Mesothelial cell of epicardium (in vitro differentiated cells): ENCODE measurements at places on chromosomes 1 and 21. TPM values are rescaled to one million over a fixed set of nuclear protein-coding genes. Genes with fewer than 3 reads are reported as not detected.

- no peak overlapping the region for H3K27ac ChIP-seq
- H3K4me1 ChIP-seq: peaks cover 4% of the 10 kb centered on the region
- no peaks in the 10 kb centered on the region for H3K36me3 ChIP-seq
- H3K27me3 ChIP-seq: peaks cover 67% of the 10 kb centered on the region
- no peak for DNase-seq
- no peak overlapping the region for H3K4me3 ChIP-seq
Observed at GRCh38 chr1:48016515-48016914, 19.3 kb upstream of the TRABD2B start.

FAM72C gene
- total RNA-seq: 1.4 to 2.0 TPM (median 1.7 TPM) in 3 replicates

- no peak overlapping the region for H3K27ac ChIP-seq
- no peak for DNase-seq
- peaks cover 4% of the 10 kb centered on the region for H3K4me1 ChIP-seq
- H3K4me3 ChIP-seq: no peak overlapping the region
- no peaks in the 10 kb centered on the region for H3K27me3 ChIP-seq
Observed at GRCh38 chr1:169287280-169287679, 80.3 kb downstream of the NME7 start.

GJB3 gene
- 0.14 TPM in 1 of 3 replicates, not detected in the others for total RNA-seq

- no peak overlapping the region for H3K4me3 ChIP-seq
- H3K27me3 ChIP-seq: no peaks in the 10 kb centered on the region
- no peak for DNase-seq
- peaks cover 11% of the 10 kb centered on the region for H3K4me1 ChIP-seq
- no peak overlapping the region for H3K27ac ChIP-seq
Observed at GRCh38 chr1:19476450-19477190, 8.7 kb downstream of the CAPZB start.

UBASH3A gene
- total RNA-seq: not detected in 3 replicates

DNA sequence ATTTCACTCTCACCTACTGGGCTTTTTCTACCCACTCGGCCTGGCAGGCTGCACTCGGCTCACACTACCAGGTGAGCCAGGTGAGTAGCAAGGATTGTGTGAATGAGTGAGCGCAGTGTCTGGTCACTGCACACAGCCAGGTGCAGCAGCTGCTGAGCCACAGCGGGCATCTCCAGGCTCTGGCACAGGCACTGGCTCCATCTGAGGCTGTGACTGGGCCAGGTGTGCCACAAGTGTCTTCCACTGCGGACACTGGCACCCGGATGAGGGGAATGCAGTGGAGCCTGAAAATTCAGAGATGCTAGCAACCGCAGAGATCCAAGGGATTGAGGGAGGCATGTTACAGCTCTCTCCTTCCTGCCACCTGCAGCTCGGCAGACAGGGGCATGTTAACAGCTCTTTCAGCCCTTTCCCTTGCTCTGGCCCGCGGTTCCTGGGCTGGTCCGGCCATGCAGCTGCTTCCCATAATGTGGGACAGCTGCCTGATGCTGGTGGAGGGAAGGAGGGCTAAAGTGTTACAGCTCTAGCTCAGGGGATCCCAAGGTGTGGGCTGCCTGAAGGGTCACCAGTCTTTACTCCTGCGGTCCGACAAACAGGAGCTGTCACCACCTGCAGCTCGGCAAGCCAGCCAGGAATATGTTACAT is 1038.3 kb downstream of the AMY1C start:
- H3K4me3 ChIP-seq: no peak overlapping the region
- no peaks in the 10 kb centered on the region for H3K27me3 ChIP-seq
- no peak overlapping the region for H3K27ac ChIP-seq

GRCh38 chr1:89025928-89026327 is 3.3 kb upstream of the GBP3 start:
- no peak overlapping the region for H3K27ac ChIP-seq
- H3K27me3 ChIP-seq: no peaks in the 10 kb centered on the region
- no peak for DNase-seq
- H3K4me3 ChIP-seq: no peak overlapping the region
- peaks cover 8% of the 10 kb centered on the region for H3K36me3 ChIP-seq
- H3K4me1 ChIP-seq: peaks cover 22% of the 10 kb centered on the region

IGSF21 gene
- not detected in 3 replicates for total RNA-seq

DNA sequence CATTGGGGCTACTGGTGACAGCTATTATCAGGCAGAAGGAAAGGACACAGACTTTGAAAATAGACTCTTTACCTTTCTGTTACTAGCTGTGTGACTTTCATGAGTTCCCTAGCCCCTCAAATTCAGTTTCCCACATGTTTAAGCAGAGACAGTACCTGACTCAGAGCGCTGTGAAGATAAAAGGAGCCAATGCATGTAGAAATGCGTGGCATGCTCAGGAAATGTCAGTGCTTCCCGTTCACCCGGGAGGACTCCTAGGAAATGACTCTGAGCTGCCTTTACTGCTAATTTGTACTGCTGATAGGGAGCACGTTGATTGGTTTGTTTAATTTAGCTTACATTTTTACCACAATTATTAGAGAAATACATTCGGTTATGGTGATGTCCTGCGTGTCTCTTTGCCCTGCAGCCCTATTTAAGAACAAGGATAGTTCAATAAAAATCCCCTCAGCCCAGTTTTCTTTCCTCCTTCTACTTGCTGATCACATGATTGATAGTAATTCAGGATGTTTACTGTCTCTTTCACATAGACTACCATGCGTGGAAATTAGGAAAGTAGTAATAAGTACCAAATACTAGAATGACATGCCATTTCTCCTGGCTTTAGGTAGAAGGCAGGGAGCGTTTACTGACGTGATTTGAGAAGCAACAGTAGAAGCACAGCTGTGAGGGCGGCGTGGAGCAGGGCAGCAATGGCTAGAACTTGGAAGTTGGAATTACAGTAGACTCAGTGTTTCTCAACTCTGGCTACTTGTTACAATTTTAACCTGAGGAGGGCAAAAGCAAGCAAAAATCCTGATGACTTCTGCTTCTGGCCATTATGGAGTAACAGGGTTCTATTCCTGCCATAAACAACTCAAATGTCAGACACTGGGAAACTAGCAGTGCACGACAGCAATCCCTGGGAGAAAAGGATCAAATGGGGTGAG is 15.9 kb downstream of the PDIK1L start:
- H3K4me3 ChIP-seq: no peak overlapping the region
- peaks cover 5% of the 10 kb centered on the region for H3K36me3 ChIP-seq
- H3K27ac ChIP-seq: peak overlapping the region; percentile 2
- H3K4me1 ChIP-seq: peaks cover 21% of the 10 kb centered on the region

DNA sequence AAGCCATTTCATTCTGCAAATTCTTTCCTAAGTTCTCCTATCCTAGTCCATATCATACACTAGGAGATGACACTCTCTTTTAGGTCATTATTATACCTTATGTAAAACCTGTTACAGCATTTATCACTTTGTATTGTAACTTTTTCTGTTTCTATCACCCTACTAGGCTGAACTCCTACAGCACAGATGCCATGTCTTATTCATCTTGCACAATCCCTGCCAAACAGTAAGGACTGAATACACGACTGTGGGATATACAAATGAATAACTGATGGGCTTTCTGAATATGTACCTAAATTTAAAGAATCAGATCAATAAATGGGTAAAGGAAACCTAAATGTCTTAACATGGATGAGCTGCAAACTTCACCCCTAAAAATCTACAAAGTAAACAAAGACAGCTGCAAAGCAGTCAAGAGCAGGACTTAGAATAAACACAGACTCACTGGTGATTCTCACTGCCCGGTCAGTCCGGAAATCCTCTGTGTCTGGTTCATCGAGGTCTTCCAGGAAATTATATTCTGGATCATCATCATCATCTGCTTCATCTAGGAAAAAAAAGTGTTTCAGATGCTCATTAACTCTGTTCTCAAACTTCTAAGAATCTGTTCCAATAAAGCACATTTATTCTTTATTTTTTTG is 62.3 kb downstream of the GON4L start:
- H3K27me3 ChIP-seq: no peaks in the 10 kb centered on the region
- peaks cover 27% of the 10 kb centered on the region for H3K36me3 ChIP-seq
- H3K27ac ChIP-seq: no peak overlapping the region
- no peaks in the 10 kb centered on the region for H3K4me1 ChIP-seq
- no peak overlapping the region for H3K4me3 ChIP-seq

DNA sequence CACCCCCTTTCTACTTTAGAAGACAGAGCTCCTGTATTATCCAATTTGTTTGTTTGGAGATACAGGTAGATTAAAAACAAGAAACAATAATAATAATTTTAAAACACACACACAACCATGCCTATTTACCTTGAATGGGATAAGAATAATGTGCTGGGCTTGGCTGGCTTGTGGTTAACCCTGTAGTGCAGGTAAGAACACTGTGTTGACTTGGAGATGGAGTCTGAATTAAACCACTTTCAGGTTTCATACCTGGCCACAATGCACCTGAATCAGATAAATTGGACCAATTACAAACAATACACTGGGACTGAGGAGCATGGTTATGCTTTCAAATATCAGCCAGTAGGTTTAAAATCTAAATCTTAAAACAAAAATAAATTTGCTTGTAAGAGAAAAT is 60.8 kb downstream of the EYA3 start:
- H3K4me1 ChIP-seq: peaks cover 2% of the 10 kb centered on the region
- H3K4me3 ChIP-seq: no peak overlapping the region
- DNase-seq: no peak
- H3K27me3 ChIP-seq: no peaks in the 10 kb centered on the region
- H3K27ac ChIP-seq: no peak overlapping the region

DNA sequence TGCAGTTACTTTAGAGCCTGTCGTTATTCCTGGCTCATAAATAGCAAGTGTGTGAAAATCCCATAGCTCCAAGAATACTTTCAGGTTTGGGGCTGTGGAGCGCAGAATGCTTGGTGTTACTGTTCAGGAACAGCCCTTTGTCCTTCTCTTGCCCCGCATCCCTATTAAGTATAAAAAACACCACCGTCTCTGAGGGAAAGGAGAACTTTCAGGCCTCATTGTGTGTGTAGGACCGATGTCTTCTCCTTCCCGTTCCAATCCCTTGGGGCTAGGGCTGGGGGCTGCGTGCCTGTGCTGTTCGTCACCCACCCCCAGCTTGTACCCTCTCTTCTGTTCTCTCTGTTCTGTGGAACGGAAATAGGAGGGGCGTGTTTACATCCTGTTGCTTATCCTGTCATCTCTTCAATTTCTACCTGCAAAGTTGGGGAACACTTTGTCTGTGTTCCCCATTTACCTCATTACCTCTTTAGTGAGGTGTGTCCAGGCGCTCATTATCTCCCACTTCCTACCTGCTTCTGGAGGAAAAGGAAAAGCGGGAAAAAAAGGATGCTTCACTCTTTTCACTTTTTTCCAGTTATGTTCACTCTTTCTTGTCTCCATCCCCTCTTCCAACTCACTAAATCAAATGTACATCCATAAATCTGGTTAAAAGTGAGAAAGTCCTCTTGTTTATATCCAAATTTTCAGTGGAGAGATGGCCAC is 788 bp upstream of the TXNIP start:
- peak overlapping the region; percentile 98 for H3K27ac ChIP-seq
- H3K4me1 ChIP-seq: peaks cover 45% of the 10 kb centered on the region
- DNase-seq: no peak
- no peaks in the 10 kb centered on the region for H3K27me3 ChIP-seq

DNA sequence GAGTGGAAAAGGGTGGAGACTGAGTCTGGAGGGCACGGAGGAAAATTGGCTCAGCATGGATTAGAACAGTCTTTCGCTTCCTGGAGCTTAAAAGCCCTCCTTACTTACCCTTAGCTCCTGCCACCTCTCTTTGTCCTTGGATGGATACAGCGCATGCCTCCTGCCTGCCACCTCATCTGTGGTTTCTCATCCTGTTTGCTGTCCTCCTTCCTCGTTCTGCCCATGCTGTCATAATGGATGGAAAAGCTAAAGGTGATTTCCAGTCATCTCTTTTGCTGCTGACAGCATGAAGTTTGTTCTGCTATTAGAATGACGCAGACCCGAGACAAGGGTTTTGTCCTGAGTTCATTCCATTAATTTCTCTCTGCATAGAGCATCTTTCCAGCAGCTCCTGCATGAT is 425.9 kb downstream of the KIF26B start:
- no peak overlapping the region for H3K4me3 ChIP-seq
- H3K27me3 ChIP-seq: peaks cover 13% of the 10 kb centered on the region
- DNase-seq: no peak

DNA sequence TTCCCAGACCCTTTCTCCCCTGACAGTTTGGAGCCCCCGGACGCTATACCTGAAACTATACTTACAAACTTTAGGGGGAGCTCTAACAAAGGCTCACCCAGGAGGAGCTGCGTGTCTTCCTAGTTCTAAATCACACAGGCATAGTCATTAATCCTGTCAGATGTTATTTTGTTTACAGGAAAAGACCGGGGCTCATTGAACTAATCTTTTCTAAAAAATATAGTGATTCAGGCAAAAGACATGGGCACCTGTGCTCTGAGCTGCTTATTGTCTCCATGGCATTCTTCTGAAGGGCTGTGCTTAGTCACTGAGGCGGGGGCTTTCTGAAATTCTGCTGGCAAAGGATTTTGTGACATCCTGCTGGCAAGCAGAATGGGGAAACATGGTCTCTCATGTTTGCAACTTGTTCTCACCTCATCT is 1577.0 kb downstream of the NCAM2 start:
- no peaks in the 10 kb centered on the region for H3K27me3 ChIP-seq
- H3K36me3 ChIP-seq: no peaks in the 10 kb centered on the region
- peak overlapping the region; percentile 28 for H3K4me3 ChIP-seq
- H3K4me1 ChIP-seq: peaks cover 14% of the 10 kb centered on the region
- DNase-seq: no peak
- no peak overlapping the region for H3K27ac ChIP-seq

GRCh38 chr1:34983700-34984355 is 1.3 kb downstream of the TMEM35B start:
- H3K4me3 ChIP-seq: peak overlapping the region; percentile 95
- H3K27me3 ChIP-seq: no peaks in the 10 kb centered on the region

GRCh38 chr1:61753998-61754508 is 11.8 kb downstream of the PATJ start:
- H3K4me3 ChIP-seq: no peak overlapping the region
- peaks cover 11% of the 10 kb centered on the region for H3K36me3 ChIP-seq
- DNase-seq: no peak
- peaks cover 14% of the 10 kb centered on the region for H3K4me1 ChIP-seq
- H3K27me3 ChIP-seq: no peaks in the 10 kb centered on the region
- H3K27ac ChIP-seq: no peak overlapping the region

- no peak overlapping the region for H3K4me3 ChIP-seq
- no peak for DNase-seq
- no peak overlapping the region for H3K27ac ChIP-seq
- H3K36me3 ChIP-seq: no peaks in the 10 kb centered on the region
- peaks cover 6% of the 10 kb centered on the region for H3K4me1 ChIP-seq
Observed at GRCh38 chr1:42043811-42044210, 109.4 kb upstream of the GUCA2B start.

DNA sequence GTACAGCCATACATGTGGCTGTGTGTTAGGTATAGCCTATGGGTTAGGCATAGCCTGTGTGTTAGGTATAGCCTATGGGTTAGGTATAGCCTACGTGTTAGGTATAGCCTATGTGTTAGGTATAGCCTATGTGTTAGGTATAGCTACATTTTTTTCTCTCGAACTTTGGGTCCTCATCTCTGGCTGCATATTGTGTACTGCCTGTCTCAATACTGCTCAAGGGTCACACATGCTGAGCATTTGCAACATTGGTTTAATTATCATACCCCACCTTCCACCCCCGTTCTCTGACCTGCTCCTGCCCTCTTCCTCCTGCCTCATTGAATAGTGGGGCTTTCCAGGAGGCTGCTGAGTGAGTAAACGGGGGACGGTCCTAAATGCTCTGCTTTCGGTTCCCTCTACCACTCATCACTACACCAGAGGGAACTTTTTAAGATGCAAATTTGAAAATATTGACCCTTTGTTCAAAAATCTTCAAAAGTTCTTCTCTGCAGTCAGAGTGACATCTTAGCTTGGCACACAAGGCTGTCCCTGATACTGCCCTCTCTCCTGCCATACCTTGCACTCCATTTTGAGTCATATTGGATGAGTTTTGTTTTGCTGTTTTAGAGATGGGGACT is 17.8 kb downstream of the OR2B11 start:
- H3K27me3 ChIP-seq: peaks cover 19% of the 10 kb centered on the region
- no peak overlapping the region for H3K4me3 ChIP-seq
- H3K27ac ChIP-seq: no peak overlapping the region
